ENCODE measurements at places on chromosomes 1 and 21. TPM values are rescaled to one million over a fixed set of nuclear protein-coding genes. Genes with fewer than 3 reads are reported as not detected.

DNA sequence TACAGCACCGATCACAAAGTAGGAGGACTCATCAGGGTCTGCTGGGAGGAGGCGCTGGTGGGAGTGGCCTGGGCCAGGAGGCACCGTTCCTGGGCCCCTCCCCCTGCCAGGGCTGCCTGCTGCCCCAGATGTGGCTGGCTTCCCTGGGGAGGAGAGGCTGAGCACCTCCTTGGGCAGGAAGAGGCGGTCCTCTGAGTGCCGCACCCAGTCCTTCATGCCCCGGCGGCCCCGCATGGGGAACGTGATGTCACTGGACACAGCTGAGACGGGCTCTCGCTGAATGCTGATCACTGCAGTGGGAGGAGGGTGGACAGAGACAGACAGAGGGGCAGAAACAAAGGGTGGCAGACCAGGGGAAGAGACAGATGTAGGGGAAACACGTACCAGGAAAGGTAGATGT lies 24.8 kb downstream of the ADGRB2 start:
- peaks cover 20% of the 10 kb centered on the region for H3K4me1 ChIP-seq
- H3K36me3 ChIP-seq: peaks cover 24% of the 10 kb centered on the region

The OLFML2B gene
- 20.0 TPM for polyA plus RNA-seq

The MOB3C gene
- polyA plus RNA-seq: 15.6 TPM

DNA sequence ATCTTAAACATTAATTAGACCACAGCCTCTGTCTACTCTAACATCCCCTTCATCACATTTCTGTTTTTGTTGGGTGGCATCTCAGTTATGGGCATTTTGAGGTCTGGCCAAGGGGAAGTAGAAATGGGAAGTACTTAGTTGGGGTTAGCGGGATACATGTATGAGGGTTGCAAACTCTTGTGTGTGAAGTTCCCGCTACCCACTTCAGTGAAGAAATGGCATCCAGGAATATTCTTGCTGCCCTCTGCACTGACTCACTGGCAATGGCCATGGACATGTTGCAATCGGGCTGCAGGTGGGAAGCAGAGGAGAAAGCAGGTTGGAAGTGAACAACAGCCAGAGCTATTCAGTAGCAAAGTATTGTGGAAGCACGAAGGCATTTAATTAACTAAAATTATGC lies 7.4 kb downstream of the CD48 start:
- H3K27me3 ChIP-seq: peaks cover 4% of the 10 kb centered on the region
- H3K4me3 ChIP-seq: no peak overlapping the region
- no peak for DNase-seq
- no peaks in the 10 kb centered on the region for H3K36me3 ChIP-seq
- H3K27ac ChIP-seq: no peak overlapping the region

DNA sequence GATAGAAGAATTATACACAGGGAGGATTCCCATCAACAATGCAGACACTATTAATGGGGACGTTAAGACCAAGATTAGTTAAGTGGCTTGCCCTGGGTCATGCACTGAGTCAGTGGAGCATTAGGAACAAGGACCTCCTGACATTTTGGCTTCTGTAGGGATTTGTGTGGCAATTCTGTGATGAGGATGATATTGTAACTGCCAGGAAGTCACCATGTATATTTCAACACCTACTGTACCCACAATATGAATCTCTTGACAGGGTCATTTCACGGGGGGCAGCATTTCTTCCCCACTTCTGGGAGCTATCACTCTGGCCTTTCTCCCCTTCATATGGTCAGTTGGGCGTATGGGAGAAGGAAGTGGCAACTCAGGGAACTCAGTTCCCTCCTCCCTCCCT lies 134.9 kb downstream of the RUNX1 start:
- H3K27ac ChIP-seq: no peak overlapping the region
- H3K4me3 ChIP-seq: no peak overlapping the region
- no peaks in the 10 kb centered on the region for H3K36me3 ChIP-seq
- DNase-seq: no peak

- H3K4me1 ChIP-seq: no peaks in the 10 kb centered on the region
- H3K27ac ChIP-seq: no peak overlapping the region
- no peak overlapping the region for H3K4me3 ChIP-seq
- no peaks in the 10 kb centered on the region for H3K36me3 ChIP-seq
- no peak for DNase-seq
Measured at GRCh38 chr21:27023186-27023585, 56.3 kb upstream of the ADAMTS5 start.

The LZIC gene
- 59.0 TPM for polyA plus RNA-seq
